ENCODE measurements at places on chromosomes 7 and 10.

DNA sequence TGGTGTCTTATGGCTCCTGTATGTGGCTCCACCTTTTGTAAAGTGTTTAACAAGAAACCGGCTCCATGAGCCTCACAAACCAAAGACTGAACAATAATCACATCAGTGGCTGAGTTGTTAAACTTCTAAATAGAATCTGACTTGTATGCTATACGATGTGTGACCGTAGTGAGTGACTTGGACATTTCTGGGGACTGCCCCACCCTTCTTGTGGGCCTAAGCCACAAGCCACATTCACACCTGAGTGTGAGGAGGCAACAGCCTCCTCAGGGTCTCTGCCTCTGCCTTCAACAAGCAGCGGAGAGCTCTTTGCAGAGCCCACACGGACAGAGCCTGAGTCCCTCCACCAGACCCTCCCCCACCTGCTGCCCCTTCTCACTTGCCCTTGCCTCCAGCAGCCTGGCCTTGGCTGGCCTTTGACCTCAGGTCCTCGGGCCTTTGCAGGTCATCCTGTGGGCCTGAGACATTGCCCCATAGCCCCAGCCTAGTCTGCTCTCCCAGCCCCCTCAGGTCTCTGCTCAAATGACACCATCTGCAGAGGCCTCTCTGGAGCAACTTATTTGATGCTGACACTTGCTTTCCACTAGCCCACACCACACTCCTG is 156.8 kb upstream of the TNS3 start:
- no peak for DNase-seq

DNA sequence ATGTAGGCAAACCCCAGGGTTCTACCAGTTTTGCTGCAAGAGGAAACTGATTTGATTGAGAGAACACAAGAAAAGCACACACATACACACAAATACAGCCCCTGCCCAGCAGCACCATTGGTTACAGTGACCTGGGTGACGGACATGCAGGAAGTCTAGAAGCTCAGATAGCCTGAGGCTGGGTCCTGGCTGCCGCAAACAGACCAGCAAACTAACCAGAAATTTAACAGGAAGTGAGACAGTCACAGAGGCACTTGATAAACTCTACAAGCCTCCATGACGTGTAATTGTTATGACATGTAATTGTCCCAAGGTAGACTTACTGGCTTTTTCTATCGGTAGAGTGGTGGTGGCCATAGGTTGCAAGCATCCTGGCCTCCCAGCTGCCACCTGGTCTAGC is 58.9 kb downstream of the PRKAR2B start:
- no peak for DNase-seq

- DNase-seq: no peak
Observed at GRCh38 chr7:130231792-130232191, 24.1 kb downstream of the SSMEM1 start.

DNA sequence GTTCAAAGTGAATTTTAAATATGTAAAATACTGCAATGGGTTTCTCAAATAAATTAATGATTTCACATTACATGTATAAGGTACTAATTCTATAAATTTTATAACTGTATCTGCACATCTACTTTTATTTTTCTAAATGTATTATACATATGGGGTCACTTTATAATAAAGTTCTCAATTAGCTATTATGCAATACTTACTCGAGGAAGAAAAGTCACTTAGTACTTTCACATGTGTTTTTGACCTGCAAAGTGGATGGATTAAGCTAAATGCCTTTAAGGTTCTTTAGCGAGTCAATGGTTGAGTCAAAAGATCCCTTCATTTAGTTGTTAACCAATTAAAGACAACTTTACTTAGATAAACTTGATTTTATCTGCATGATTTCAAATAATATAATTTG is 437.8 kb downstream of the ANKRD7 start:
- DNase-seq: no peak

GRCh38 chr10:119055472-119055871 is 25.1 kb downstream of the EIF3A start:
- no peak for DNase-seq

- no peak for DNase-seq
Observed at GRCh38 chr10:103725242-103725641, 130.1 kb downstream of the SH3PXD2A start.

- DNase-seq: no peak
Observed at GRCh38 chr10:44557596-44558191, 172.8 kb upstream of the CXCL12 start.

- DNase-seq: peak; percentile 13
Observed at GRCh38 chr7:18177815-18178660, 150.4 kb upstream of the PRPS1L1 start.

GRCh38 chr7:113100121-113100603 is 13.5 kb upstream of the GPR85 start:
- DNase-seq: no peak

- DNase-seq: peak; percentile 37
Observed at GRCh38 chr10:74586088-74586585, 240.3 kb upstream of the KAT6B start.

DNA sequence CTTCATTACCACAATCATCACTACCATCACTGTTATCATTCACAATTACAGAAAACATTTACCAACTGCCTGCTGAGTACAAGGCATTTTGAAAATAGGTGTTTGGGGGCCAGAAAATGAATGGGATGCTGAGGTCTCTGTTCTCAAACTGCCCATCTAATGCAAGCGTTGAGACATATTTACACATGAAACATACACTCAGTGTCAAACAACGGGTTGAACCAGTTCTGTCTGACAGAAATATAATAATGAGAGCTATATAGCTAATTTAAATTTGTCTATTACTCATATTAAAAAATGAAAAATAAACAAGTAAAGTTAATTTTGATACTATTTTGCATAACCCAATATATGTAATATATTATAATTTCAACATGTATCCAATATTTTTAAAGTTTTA is 303.1 kb downstream of the KCNMA1 start:
- no peak for DNase-seq

GRCh38 chr10:110502851-110503301 is 5.2 kb downstream of the DUSP5 start:
- DNase-seq: peak; percentile 42

GRCh38 chr7:91198371-91198770 is 65.9 kb upstream of the FZD1 start:
- no peak for DNase-seq

DNA sequence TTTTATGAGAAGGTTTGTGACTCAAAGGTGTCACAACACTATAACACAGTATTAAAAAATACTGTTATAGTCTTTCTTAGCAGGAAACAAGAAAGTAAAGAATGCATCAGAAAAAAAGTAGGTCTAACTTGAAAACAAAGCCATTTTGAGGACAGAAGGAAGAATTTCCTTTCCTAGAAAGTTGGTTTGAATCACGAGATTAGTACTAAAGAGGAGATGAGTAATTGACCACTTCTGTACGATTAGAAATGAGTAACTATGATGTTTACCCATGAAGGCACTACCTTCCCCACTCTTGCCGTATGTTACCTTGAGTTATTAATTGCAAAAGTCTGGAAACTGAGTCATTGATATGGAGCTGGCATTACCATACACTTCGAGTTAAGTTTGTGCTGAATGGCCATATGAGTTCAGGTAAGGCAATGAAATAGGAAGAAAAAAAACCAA is 65.2 kb downstream of the FAM185A start:
- DNase-seq: no peak

GRCh38 chr7:3416453-3416852 is 115.4 kb downstream of the SDK1 start:
- no peak for DNase-seq

GRCh38 chr7:101118856-101119255 is 8.0 kb upstream of the SERPINE1 start:
- no peak for DNase-seq

GRCh38 chr10:17536221-17536620 is 81.0 kb downstream of the HACD1 start:
- no peak for DNase-seq

GRCh38 chr7:22351329-22351692 is 5.6 kb downstream of the RAPGEF5 start:
- DNase-seq: no peak

DNA sequence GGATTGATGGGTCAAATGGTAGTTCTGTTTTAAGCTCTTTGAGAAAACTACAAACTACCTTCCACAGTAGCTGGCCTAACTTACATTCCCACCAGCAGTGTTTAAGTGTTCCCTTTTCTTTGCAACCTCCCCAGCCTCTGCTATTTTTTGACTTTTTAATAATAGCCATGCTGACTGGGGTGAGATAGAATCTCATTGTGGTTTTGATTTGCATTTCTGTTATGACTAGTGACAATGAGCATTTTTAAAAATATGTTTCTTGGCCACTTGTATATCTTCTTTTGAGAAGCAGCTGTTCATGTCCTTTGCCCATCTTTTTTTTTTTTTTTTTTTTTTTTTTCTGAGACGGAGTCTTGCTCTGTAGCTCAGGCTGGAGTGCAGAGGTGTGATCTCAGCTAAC is 155.2 kb upstream of the BMPER start:
- no peak for DNase-seq

DNA sequence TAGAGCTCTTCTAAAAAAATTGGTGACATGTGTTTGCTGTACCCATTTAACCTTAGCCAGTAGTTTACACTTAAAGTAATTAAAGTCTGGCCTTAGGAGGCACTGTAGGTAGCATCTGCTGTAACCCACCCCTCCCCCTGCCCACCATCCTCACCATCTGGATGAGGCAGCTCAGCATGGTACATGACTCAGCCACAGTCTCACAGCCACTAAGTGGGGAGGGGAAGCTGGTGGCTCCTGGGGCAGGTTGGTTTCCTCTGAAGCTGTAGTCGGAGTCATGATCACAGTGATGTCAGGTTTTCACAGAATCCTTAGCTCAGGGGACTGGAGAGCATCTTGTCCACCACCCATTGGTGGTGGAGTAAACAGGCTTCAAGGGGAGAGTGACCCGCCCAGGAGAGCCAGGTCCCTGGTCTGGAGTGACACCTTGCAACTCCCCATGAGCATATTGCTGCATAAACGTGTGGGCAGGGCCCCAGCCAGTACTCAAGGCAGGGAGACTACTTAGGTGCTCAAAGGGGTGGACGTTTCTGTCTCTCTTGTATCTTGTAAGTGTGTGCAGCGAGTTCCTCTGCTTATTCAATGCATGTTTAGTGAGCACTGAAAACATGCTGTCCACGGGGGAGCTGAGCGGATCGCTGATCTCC is 125.9 kb downstream of the GRK5 start:
- DNase-seq: peak; percentile 66

- DNase-seq: no peak
Observed at GRCh38 chr7:45484094-45484493, 90.1 kb upstream of the ADCY1 start.

GRCh38 chr7:24475166-24475961 is 97.9 kb upstream of the PALS2 start:
- DNase-seq: no peak

GRCh38 chr7:64555046-64555445 is 7.8 kb downstream of the ZNF680 start:
- DNase-seq: no peak

GRCh38 chr7:80732630-80733029 is 94.2 kb downstream of the CD36 start:
- DNase-seq: no peak

GRCh38 chr10:124449170-124450011 is 444 bp downstream of the NKX1-2 start:
- no peak for DNase-seq

- peak; percentile 33 for DNase-seq
Observed at GRCh38 chr7:36600869-36601530, 123.3 kb downstream of the AOAH start.

- no peak for DNase-seq
Observed at GRCh38 chr7:74505471-74506324, 52.0 kb downstream of the GTF2IRD1 start.

DNA sequence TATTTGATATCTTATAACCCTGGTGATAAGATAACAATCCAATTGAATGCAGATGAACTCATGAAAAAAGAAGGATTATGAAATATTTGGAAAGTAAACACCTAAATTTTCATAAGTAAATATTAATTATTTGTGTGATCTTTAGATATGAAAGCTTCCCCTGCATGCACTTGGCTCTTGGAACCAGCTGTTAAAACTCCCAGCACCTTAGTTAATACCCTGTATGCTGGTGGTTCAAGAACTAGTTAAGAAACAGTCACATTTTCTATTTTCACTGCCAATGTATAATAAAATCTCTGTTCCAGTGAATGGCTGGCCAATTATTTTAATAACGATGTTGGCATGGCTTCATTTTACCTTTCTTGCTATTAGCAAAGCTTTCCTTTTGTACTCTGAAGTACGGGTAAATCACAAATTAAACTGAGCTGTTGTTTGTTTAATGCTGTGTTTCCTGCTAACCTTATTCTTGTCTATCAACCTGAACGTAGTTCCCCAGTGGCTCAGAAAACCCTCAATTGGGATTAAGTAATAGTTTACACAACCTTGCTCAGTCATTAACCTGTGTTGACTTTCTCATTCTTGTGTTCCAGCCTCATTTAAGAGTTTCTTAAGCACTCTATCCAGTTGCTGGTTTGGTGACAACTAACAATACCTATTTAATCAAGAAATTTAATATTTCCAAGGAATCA is 38.9 kb downstream of the MET start:
- no peak for DNase-seq

DNA sequence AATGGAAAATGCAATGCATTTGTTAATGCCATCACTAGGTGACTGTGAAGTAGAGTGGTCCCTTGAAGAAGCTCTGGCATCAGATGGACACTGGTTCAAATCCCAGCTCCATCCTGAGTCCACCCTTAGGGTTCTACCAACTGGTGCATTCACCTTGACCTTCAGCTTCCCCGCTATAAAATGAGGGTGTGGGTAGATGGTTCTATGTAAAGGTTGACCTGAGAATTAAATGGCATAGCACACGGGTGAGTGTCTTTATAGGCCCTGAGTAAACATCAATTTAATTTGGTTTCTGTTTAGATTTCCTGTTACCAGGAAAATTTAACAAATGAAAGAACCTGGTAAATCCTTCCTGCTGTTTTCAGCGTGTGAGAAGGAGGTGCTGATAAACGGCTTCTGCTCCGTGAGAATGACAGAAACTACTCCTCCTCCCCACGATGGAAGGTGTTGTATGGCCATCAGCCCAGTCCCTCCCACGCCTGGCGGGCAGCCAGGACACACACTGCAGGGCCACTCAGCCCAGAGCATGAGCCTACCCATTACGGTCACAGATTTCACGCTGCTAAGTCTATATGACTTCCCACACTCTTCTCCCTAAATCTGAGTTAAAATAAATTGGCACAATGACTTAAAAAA is 210.1 kb downstream of the TNS3 start:
- no peak for DNase-seq

DNA sequence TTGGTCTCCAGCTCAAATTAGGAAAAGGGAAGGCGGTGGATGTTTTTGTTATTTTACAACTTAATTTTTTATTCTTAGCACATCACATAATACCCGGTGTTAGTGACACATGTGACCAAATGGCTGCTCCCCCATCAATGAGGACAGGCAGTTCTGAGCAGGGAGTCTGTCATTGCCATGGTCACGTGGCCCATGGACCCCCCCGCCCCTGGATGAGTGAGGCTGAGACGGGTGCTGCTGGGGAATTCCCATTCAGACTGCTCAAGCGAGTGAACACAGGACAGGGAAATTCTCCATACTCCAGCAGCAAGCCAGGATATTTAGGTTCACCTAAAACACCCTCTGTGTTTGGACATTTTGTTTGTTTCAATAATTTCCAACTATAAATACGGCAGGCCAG is 34.7 kb upstream of the SLC35B4 start:
- DNase-seq: no peak

GRCh38 chr10:92747600-92747999 is 57.8 kb downstream of the HHEX start:
- DNase-seq: peak; percentile 3

- no peak for DNase-seq
Observed at GRCh38 chr10:44281662-44282061, 103.2 kb downstream of the CXCL12 start.

GRCh38 chr7:118195837-118196474 is 12.0 kb downstream of the LSM8 start:
- DNase-seq: peak; percentile 70
